ENCODE measurements at places on chromosomes 11 and 22.

- DNase-seq, result no peak
Measured at GRCh38 chr11:68941324-68942094, 37.8 kb downstream of the IGHMBP2 start.

DNA sequence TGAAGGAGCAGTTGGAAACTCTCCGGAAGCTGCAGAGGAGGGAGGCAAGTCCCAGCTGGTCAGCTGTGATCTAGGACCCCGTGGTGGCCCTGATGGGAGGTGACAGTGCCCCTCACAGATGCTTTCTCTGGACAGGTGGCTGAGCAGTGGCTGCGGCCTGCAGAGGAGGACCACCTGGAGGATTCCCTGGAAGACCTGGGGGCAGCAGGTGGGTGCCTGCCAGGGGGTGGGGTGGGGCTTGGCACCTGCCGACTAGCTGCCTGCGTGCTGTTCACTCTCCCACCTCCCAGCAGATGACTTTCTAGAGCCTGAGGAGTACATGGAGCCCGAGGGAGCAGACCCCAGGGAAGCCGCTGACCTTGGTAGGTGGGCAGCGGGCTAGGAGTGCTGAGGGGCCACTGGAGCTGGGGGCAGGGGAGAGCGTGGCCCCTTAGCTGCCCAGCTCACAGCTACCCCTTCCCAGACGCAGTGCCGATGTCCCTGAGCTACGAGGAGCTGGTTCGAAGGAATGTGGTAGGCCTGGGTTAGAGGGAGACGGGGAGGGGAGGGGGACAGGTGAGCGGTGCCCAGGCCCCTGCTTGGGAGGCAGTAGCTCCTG lies 3.1 kb downstream of the SCO2 start:
- no peak for DNase-seq

DNA sequence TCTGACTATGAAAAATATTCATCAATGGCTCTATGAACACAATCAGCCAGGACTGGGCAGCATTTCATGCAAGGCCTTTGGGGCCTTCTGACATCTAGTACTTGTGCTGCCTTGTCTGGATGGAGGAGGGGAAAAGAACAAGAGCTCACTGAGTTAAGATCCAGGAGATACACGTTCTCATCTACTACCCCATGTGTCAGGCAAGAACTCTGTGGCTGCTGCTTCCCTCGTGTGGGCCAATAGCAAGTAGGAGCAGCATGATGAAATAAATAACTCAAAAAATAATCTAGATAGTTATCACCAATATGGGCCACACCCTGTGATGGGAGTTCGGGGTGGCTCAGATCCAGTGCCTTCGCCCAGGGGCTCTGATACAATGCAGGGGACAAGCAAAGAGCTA lies 7.3 kb downstream of the KCNE3 start:
- no peak for DNase-seq

DNA sequence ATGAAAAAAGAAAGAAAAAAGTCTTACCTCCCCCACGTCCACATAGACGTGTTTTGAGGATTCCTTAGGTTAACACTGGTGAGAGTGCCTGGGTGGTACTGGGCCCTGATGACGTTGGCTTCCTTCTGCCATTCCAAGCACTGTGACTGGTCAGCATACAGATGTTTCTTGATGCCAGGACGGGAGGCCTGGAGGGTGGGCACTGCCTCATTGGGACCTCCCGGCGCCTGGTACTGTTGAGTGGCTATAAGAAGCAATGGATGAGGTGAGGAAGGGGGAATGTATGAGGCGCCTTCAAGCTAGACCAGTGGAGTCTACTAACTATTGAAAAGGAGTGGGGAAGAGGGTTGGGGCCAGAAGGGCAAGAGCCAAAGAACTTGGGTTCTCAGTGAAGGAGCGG lies 45.3 kb downstream of the MICAL2 start:
- DNase-seq, result no peak

GRCh38 chr11:12402691-12403120 lies 25.3 kb downstream of the PARVA start:
- no peak for DNase-seq

DNA sequence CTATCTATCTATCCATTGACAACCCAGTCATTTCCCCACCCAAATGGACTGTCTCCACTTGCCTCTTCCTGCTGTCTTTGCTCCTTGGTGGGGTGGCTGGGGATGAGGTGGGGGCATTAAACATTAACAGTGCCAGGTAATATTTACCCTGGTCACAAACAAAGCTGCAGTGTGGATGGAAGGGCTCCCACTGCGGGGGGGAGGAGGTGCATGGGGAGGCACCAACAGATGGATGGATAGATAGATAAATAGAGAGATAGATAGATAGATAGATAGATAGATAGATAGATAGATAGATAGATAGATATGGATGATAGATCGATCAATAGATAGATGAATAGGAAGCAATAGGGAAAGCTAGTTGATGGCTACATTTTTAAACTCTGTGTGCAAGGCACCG lies 2.3 kb upstream of the FXYD2 start:
- DNase-seq, result no peak

GRCh38 chr11:128897826-128898225 lies 6.7 kb downstream of the KCNJ5 start:
- DNase-seq, result no peak

DNA sequence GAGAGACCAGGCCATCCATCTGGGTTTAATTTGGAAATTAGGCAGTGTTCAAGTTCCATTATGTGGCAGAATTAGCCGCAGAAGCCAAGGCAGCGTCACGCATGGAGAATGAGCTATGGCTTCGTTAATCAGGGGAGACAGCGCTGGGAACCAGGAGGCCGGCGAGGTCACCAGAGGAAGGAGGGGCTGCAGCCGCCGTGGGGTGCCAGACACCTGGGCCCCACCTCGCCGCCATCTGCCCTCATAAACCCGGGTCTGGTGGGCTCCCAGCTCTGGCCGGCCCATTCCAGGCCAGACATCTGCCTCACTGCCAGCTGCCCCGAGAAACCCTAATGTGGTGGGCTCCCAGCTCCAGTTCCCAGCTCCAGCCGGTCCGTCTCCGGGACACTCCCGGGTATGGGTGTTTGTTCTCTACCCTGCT lies 676.9 kb downstream of the BRD1 start:
- DNase-seq, result no peak

Data from activated CD8-positive, alpha-beta memory T cell treated with anti-CD3 and anti-CD28 coated beads for 1 hour (primary cell).